Right renal pelvis (tissue), 4 donors: ENCODE measurements at places on chromosomes 7 and 10. TPM values are rescaled to one million over a fixed set of nuclear protein-coding genes. Genes with fewer than 3 reads are reported as not detected.

The NODAL gene
- 0.15 TPM for polyA plus RNA-seq

The PLAC9 gene
- 43.2 TPM for polyA plus RNA-seq

DNA sequence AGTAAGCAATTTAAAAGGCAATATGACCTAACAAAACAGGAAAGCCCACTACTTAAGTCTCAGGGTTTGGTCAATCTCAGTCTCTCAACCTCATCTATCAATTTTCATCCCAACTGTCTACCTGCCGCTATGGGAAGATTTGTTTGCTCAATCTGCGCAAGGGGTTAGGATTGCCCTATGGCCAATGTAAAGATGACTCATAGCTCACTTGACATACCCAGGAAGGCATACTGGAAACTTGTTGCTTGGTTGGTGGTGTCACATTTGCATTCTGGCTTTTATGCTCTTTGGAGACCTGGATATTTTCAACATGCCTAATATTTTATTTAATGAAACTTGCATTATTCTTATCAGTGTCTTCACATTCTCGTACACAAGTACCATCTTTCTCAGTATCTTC lies 78.1 kb upstream of the TMEM196 start:
- DNase-seq: no peak

DNA sequence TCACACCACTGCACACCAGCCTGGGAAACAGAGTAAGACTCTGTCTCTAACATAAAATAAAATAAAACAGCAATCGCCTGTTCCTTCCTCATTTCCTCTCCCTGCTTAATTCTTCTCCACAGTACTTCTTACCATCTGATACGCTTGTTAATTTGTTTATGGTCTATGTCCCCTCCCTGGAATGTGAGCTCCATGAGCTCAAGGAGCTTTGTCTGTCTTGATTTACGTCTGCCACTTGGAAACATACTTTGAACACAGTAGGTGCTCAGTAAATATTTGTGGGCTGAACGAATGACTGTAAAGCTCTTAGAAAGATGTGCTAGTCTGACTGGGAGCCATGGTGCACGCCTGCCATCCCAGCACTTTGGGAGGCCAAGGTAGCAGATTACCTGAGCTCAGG lies 9.1 kb upstream of the STX1A start:
- DNase-seq: no peak

DNA sequence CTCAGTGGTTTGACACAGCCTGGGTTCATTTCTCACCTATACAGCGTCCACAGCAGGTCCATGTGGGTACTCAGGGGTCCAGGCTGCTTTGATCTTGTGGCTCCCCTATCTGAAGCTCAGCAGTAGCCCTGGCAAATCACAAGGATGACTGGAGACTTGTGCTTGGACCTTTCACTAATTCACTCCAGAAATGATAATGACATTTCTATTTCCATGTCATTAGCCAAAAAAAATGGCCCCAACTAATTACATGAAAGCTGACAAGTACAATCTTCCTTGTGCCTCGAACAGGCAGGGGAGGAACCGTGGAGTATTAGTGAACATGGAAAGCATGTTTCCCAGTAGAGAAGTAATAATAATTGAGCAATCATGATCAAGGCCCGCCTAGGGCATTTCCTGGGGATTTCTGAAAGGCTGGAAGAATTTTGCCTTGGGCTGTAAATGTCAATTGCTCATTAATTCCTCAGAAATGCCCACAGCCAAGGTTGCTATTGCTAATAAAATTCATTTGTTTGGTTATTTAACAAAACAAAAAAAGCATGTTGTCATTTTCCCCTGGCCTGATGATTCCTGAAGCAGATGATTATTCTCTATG lies 586.1 kb downstream of the SDK1 start:
- DNase-seq: no peak
